CD4-positive, alpha-beta T cell treated with Interleukin-1 beta for 1 hour (primary cell): ENCODE measurements at places on chromosomes 12 and 14.

DNA sequence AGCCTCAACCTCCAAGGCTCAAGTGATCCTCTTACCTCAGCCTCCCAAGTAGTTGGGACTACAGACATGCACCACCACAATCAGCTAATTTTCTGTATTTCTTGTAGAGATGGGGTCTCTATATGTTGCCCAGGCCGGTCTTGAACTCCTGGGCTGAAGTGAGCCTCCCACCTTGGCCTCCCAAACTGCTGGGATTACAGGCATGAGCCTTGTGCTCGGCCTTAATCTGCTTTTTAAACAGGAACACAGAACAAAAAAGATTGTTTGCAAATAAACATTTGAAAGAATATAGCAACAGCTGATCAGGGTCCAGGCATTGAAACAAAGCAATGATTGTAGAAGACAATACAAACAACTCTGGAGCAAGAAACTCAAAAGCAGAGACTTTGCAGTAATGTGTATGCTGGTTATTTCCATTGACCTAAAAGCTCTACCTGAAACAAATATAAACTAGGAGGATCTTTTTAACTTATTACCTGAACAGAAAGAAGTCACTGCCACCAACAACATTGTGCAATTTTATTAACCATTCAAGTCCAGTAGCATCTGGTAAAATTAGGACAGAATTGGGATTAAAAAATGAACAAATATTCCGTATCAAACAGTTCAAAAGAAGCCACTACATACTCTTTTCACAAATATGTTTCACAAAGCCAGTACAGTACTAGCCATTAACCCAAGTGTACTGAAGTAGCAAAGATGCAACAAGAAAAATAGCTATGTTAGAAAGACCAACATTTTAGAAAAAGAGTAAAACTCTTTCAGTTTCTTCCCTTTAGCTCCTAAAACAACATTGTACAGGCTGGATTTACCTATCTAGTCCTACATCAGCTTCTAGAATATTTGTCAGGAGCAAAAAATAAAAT, 14.2 kb downstream of the AMN1 start:
- no peak for DNase-seq

- DNase-seq = no peak
These were observed 5.7 kb downstream of the CPNE6 start for GRCh38 chr14:24077086-24077485.

GRCh38 chr12:124470139-124470538, 97.3 kb downstream of the NCOR2 start:
- DNase-seq = no peak

- DNase-seq = peak; percentile 39
These were observed 48.5 kb downstream of the BAZ2A start for GRCh38 chr12:56581418-56582145.

- no peak for DNase-seq
These were observed 65.6 kb upstream of the USP15 start for GRCh38 chr12:62194616-62195015.

- DNase-seq = no peak
These were observed 219.3 kb downstream of the TRHDE start for GRCh38 chr12:72491426-72491825.

DNA sequence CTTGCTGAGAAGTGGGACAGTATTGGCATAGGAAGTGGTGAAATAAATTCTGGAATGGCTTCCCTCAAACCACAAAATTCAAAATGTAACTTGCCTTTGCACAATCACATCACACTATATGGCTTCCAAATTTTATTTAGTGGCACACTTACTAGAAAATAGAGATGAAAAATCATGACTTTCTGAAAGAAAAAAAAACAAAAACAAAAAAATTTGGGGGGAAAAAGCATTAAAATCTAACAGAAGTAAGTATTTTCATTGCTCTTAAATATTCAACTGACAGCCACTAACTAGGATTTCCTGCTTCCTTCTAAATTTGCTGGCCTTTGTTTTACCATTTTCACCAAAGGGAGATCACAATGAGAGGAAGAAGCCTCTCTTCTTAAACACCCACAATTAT, 23.0 kb downstream of the ATF7 start:
- DNase-seq = no peak

DNA sequence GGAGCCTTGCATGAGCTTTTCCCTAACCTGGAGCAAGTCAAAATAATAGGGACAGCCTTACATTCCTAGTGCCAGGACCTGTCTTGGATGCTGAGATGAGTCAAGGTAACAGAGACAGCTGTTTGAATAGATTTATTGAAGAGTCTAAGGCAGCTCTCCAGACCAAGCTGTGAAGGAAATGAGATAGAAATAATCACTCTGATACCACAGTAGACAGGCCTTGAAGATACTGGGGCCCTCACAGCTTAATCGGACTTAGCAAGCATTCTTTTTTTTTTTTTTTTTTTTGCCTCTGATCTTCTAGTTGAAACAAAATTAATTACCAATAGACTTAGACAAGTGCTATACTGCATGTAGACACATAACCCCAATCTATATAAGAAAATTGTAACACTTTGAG, 3.1 kb upstream of the RNASE9 start:
- DNase-seq = no peak

DNA sequence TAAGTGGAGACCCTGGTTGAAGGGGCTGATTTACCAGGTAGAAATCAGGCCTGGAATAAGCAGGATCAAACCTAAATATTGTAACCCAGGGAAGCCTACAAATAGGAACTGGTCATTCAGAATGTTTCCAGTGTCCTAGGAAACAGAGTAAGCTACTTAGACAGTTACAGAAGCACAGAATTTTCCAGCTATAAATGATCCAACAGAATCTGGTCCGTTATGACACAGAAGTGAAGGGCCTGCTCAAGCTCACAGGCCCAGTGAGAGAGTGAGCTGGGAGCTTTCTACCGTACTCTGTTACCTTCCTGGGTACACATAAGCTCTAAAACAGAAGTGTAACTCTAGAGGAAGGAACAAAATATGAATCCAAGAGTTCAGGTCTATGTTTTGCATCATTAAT, 119.1 kb downstream of the TTC7B start:
- no peak for DNase-seq

GRCh38 chr14:44928793-44929192, 33.0 kb downstream of the KLHL28 start:
- no peak for DNase-seq

DNA sequence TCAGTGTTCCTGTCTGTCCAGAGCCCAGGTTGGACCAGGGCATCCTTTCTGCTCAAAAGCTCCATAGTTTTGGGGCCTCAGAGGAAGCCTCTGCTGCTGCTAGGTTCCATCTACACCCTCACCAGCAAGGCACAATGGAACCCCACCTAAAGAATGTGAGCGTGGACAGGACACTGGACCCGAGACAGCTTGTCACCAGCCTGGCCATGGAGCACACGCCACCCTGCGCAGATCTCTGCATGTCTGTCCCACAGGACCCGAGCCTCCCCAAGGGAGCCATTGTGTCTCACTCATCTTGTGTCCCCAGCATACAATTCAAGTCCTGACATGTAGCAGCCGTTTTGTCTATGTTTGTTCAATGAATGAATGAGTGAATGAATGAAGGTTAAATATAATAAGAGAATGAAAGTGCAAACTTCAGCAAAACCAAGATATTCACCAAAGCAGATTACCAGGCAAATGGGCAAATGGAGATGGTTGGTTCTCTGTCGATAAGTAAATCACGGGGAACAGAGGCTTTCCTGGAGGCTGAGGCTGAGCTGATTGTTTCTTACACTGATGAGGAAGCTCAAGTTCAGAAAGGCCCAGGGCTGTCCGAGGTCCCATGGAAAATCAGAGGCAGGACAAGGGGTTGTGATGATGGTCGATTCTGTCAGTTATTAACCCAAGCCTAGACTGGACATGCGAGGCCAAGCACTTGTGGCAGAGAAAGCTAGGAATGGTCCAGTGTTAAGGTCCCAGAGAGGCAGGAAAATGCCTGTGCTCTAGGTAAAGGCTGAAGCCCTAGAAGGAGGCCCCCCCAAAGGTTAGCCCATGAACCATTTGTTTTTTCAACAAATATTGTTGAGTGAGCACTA, 27.0 kb downstream of the SERPINA3 start:
- DNase-seq = no peak

- no peak for DNase-seq
These were observed 777.9 kb downstream of the TMEM121 start for GRCh38 chr14:106304271-106304670.

DNA sequence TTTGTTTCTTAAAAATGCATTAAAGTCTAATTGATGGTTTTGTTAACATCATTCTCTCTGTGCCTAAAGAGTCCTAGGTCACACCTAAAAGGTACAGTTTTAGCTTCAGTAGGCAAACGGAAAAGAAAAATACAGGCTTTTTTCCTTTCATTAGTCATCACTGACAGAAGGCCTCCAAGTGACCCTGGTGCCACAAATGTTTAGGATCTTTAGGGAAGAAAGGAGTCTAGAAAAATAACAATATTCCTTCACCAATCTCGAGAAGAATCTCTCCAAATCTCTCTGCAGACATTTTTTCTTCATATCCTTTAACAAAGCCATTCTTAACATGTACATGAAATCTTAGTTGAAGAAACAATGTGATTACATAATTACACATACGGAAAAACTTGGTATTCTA, 2.0 kb downstream of the DENND5B start:
- DNase-seq = no peak

GRCh38 chr12:63918800-63919300, 74.3 kb downstream of the SRGAP1 start:
- DNase-seq = no peak

DNA sequence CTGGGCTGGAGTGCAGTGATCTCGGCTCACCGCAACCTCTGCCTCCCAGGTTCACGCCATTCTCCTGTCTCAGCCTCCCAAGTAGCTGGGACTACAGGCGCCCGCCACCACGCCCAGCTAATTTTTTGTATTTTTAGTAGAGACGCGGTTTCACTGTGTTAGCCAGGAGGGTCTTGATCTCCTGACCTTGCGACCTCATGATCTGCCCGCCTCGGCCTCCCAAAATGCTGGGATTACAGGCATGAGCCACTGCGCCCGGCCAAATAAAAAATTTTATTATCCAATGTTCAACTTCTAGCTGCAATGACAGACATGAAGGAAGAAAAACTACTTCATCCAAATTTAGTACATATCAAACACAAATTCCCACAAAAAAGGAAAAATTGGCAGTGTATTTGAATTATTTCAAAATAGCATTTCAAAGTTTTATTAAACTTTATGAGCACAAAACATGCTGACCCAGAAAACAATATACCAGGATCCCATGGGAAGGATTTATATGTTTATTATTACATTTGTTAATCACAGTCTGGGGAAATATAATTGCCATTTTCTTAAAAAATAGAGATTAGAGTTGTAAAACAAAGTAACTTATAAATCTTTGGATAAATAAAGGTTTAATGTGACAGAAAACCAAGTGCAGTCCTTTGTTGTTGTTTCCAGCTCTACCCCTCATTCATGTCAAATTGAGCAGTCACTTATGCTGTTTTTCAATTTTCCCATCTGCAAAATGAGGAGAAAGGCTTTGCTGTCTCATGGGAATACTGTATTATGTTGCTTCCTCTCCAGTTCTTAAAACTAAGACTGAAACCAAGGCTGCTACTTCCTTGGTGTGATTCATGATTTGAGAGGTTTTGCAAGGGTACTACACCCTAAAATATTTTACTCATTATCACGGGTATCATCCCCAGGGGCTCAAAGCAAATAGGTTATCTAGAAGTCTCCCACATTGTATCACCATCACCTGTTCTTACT, 155.2 kb upstream of the AVPR1A start:
- no peak for DNase-seq

DNA sequence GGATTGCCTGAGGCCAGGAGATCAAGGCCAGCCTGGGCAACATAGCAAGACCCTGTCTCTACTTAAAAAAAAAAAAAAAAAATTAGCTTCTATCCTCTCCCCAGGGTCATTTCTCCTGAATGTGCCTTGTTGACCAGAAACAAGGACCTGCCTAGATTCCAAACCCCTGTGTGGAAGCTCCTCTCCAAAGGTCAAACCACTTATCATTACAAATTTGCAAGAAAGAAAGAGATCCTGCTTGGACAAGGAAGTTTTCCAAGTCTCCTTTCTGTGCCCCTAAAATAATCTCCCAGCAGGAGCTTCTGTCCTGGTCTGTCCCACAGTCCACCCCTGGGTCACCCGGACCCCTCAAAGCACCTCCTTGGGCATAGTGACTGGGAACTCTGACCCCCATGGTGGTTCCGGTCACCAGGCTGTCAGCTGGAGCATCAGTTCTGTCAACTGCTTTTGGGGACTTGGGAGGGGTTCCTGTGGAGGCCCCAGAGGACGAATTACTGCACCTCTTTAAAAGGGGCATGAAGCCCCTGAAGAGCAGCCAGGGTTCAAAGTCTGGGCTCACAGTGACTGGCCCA, 38.4 kb downstream of the ACTN1 start:
- no peak for DNase-seq

GRCh38 chr12:100794441-100795173, at the start of gene ANO4:
TSS of gene ANO4 (plus strand) at chr12:100794776. CDS start at chr12:100901786, 107,010 bp downstream.
- no peak for DNase-seq

- DNase-seq = no peak
These were observed 59.2 kb downstream of the SPPL3 start for GRCh38 chr12:120844768-120845449.

GRCh38 chr12:26872625-26873024, 39.6 kb upstream of the ITPR2 start:
- no peak for DNase-seq

GRCh38 chr12:54352891-54353874, 11.1 kb downstream of the GPR84 start:
- no peak for DNase-seq

GRCh38 chr12:68806488-68807237, 1.3 kb upstream of the MDM2 start:
- no peak for DNase-seq

- no peak for DNase-seq
These were observed 8.3 kb downstream of the TNFRSF1A start for GRCh38 chr12:6333566-6333965.

DNA sequence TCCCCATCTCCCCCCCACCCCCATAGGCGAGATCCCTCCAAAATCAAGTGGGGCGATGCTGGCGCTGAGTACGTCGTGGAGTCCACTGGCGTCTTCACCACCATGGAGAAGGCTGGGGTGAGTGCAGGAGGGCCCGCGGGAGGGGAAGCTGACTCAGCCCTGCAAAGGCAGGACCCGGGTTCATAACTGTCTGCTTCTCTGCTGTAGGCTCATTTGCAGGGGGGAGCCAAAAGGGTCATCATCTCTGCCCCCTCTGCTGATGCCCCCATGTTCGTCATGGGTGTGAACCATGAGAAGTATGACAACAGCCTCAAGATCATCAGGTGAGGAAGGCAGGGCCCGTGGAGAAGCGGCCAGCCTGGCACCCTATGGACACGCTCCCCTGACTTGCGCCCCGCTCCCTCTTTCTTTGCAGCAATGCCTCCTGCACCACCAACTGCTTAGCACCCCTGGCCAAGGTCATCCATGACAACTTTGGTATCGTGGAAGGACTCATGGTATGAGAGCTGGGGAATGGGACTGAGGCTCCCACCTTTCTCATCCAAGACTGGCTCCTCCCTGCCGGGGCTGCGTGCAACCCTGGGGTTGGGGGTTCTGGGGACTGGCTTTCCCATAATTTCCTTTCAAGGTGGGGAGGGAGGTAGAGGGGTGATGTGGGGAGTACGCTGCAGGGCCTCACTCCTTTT, 2.7 kb downstream of the GAPDH start:
- DNase-seq = no peak

GRCh38 chr12:40056373-40056772, 49.5 kb downstream of the SLC2A13 start:
- no peak for DNase-seq

- DNase-seq = no peak
These were observed 19.8 kb upstream of the ZNF740 start for GRCh38 chr12:53160673-53161072.

- DNase-seq = no peak
These were observed 6.5 kb downstream of the TAS2R19 start for GRCh38 chr12:11015775-11016430.

- DNase-seq = no peak
These were observed 2.4 kb upstream of the KRT8 start for GRCh38 chr12:52907092-52907810.

GRCh38 chr12:104138797-104139152, 765 bp upstream of the NFYB start:
- DNase-seq = no peak
